CD4-positive, alpha-beta T cell (primary cell): ENCODE measurements at places on chromosomes 7 and 10. TPM values are rescaled to one million over a fixed set of nuclear protein-coding genes. Genes with fewer than 3 reads are reported as not detected.

GRCh38 chr7:135991322-135991721 is 14.2 kb upstream of the MTPN start:
- H3K27me3 ChIP-seq = no peaks in the 10 kb centered on the region
- no peaks in the 10 kb centered on the region for H3K36me3 ChIP-seq
- DNase-seq = no peak

- DNase-seq = no peak
- no peaks in the 10 kb centered on the region for H3K4me1 ChIP-seq
- H3K36me3 ChIP-seq = no peaks in the 10 kb centered on the region
- H3K4me3 ChIP-seq = no peak overlapping the region
Measured at GRCh38 chr7:86155623-86156022, 488.1 kb upstream of the GRM3 start.

ZNF3 gene
- total RNA-seq = 40.3 TPM

DNA sequence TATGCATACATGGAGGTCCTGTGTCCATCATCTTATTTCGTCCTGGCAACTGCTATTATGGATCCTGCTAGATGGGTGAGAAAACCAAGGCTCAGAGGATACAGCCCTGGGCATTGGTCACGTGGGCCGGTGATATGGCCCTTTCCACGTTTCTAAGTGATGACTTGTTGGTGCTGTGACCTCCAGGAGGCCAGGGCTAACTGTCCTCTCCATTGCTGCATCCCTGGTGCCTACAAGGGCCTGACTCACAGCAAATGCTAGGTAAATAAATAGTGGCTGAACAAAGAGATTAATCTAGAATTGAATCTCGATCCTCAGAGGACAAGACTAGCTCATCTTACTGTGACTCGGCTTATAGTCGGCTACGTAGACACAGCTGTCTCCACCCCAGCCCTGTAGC is 78.6 kb downstream of the FAM53B start:
- peaks cover 48% of the 10 kb centered on the region for H3K36me3 ChIP-seq
- H3K4me3 ChIP-seq = no peak overlapping the region
- no peak for DNase-seq
- H3K27ac ChIP-seq = no peak overlapping the region
